ENCODE measurements at places on chromosomes 1 and 21. TPM values are rescaled to one million over a fixed set of nuclear protein-coding genes. Genes with fewer than 3 reads are reported as not detected.

The PIGK gene
- 25.7 TPM for total RNA-seq

The C1QB gene
- total RNA-seq = 0.53 TPM

The PKN2 gene
- total RNA-seq = 14.8 TPM

The PALMD gene
- not detected for total RNA-seq

DNA sequence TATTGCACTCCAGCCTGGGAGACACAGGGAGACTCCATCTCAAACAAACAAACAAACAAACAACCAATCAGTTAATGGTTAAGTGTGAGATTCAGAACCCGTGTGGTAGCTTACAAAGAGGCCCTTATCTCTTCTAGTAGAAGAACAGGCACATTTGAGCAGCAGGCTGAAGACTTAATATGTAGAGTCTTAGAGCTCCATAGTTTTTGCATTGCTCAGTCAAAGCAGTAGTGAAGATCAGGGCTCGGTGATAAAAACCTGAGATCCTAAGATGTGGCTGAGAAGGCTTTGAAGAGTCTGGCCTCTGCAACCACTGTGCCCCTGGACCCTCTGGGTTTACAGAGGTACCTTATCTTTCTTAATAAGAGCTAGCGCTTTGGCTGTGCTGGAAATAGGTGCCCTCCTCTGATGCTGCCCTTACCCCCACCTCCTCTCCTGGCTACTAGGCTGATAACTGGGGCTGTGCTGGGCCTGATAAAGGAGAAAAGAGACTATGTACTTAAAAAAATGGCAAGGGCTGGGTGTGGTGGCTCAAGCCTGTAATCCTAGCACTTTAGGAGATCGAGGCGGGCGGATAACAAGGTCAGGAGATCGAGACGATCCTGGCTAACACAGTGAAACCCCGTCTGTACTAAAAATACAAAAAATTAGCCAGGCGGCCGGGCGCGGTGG, 10.5 kb upstream of the UCK2 start:
- no peaks in the 10 kb centered on the region for H3K4me1 ChIP-seq
- no peak overlapping the region for H3K4me3 ChIP-seq
- no peaks in the 10 kb centered on the region for H3K27me3 ChIP-seq
- no peak overlapping the region for H3K27ac ChIP-seq
- no peaks in the 10 kb centered on the region for H3K36me3 ChIP-seq
- no peak for DNase-seq

DNA sequence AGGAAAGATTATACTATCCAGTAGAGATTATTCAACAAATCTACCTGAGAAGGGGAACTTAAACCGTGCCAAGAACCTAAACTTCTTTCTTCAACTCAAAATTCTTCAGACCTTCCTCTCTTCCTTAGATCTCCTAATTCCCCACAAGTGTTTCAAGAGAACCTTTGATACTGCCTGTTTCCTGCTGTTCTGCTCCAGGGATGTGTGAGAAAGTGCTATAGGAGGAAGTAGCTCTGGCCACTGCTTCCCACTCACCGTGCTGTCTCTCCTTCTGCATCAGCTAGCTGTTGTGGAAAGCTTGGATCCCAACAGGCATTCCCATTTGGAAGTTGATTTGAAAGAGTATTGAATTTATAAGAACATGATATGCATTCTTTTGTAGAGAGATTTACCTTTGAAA, 4.5 kb upstream of the NOS1AP start:
- no peak overlapping the region for H3K4me3 ChIP-seq
- no peak overlapping the region for H3K27ac ChIP-seq
- peaks cover 7% of the 10 kb centered on the region for H3K4me1 ChIP-seq
- no peak for DNase-seq

GRCh38 chr1:1782399-1783221, 4.3 kb upstream of the NADK start:
- peak overlapping the region; percentile 46 for H3K4me3 ChIP-seq
- H3K27me3 ChIP-seq = no peaks in the 10 kb centered on the region
- DNase-seq = peak; percentile 21
- H3K36me3 ChIP-seq = peaks cover 24% of the 10 kb centered on the region
- H3K4me1 ChIP-seq = peaks cover 52% of the 10 kb centered on the region
